ENCODE measurements at places on chromosomes 6 and 20.

GRCh38 chr6:45959534-45960145, 56.0 kb downstream of the CLIC5 start:
- H3K27ac ChIP-seq: no peak overlapping the region
- no peak for DNase-seq
- H3K36me3 ChIP-seq: no peaks in the 10 kb centered on the region
- peaks cover 4% of the 10 kb centered on the region for H3K27me3 ChIP-seq

GRCh38 chr20:7971536-7972280, 31.4 kb upstream of the HAO1 start:
- H3K27me3 ChIP-seq: peaks cover 4% of the 10 kb centered on the region
- H3K27ac ChIP-seq: no peak overlapping the region
- H3K4me1 ChIP-seq: no peaks in the 10 kb centered on the region
- DNase-seq: no peak
- H3K4me3 ChIP-seq: no peak overlapping the region

- DNase-seq: no peak
- no peak overlapping the region for H3K27ac ChIP-seq
- no peaks in the 10 kb centered on the region for H3K36me3 ChIP-seq
- no peaks in the 10 kb centered on the region for H3K4me1 ChIP-seq
- peaks cover 5% of the 10 kb centered on the region for H3K27me3 ChIP-seq
Measured at GRCh38 chr6:109991201-109992101, 13.3 kb downstream of the GPR6 start.

DNA sequence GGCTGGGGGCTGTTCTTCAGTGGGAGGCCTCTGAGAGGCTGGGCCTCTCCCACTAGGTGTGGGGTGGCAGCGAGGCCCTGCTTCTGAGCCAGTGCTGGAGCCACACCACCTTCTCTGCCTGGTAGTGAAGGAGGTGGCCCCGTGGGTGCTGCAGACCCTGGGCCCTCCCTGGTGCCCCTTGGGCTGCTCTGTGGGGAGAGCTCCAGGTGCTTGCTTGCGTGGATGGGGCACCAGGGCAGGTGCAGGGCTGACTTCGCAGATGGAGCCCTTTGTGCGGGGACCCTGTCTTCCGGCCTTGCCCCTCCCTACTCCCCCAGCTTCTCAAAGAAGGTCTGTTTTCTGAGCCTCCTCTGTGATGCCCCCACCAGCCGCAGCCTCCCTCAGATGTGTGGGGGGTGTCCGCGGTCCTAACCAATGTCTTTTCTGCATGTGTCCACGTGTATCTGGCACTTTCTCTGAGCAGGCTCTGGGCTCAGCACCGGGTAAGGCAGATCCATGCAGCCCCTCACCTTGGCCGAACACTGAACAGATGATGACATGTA, 17.2 kb upstream of the MYT1 start:
- H3K4me1 ChIP-seq: no peaks in the 10 kb centered on the region
- H3K4me3 ChIP-seq: no peak overlapping the region
- H3K27me3 ChIP-seq: no peaks in the 10 kb centered on the region
- H3K27ac ChIP-seq: no peak overlapping the region

DNA sequence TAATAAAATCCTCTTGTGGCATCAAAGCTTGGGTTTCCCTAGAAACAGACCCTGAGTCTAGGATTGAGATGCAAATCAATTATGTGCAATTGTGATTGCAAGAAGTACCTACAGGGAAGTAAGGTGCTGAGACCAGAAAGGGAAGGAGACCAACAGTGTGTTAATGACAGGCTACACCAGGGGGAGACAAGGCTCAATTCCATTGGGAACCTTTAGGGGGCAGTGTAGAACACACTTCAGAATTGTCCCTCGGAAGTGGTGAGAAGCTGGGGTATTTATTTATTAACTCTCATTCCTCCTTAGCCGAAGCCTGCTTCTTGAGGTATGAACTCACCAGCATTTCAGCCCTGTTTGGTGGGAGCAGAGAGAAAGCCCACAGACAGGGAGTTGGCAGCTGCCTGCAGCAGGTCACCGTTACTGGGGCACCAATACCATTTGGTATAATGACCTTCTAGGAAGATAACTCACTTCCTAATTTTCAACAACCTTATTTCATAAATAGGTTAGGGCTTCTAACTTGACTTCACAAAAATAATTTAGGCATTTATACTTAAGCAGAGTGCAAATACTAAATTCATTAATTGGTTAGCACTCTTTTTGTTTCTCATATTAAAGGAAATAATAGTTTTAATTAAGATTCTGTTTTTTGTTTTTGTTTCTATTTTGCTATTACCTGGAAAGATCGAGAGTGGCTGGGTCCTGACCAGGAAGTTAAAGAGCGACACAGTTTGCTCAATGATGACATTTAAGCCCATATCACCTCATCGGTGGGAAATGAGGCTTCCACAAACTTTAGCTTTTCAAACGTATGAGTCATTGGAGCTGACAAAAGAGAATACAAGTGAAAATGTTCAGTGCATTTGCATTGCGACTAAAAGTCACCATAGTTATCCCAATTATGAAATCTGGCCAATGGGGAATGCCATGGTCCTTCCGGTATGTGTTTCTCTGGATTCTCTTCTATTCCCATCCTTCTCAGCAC, 94.8 kb downstream of the BTBD3 start:
- no peaks in the 10 kb centered on the region for H3K4me1 ChIP-seq
- no peak overlapping the region for H3K27ac ChIP-seq
- no peaks in the 10 kb centered on the region for H3K27me3 ChIP-seq
- H3K4me3 ChIP-seq: no peak overlapping the region
- DNase-seq: peak; percentile 22

GRCh38 chr6:1387876-1388629, 1.3 kb upstream of the FOXF2 start:
- peaks cover 30% of the 10 kb centered on the region for H3K4me1 ChIP-seq
- no peak for DNase-seq
- H3K36me3 ChIP-seq: peaks cover 7% of the 10 kb centered on the region
- H3K4me3 ChIP-seq: peak overlapping the region; percentile 10

DNA sequence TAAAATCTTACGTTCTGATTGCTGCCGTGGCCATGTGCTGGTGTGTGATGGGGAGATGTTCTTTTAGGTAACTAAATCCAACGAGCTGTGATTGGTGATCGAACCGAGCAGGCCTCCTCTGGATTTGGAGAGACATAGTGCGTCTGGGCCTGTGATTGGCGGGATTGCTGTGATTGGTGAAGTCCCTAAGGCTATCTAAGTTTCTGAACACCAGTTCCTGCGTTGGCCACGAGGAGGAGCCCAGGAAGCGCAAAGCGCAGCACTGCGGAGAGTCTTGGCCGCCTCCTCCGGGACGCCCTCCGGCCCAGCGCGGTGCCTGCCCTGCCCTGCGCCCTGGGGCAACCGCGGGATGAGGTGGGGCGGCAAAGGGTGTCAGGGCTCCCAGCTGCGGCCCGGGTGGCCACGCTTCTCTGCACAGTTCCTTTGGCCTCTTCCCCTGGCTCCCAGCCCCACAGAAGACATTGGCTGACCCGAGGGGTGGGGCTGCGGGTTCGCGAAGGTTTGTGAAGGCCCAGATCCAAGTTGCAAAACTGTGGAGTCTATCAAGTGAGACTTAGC, 33.0 kb downstream of the HNF4A start:
- DNase-seq: peak; percentile 83
- peaks cover 25% of the 10 kb centered on the region for H3K27me3 ChIP-seq
- no peaks in the 10 kb centered on the region for H3K36me3 ChIP-seq
- H3K27ac ChIP-seq: no peak overlapping the region
- H3K4me1 ChIP-seq: peaks cover 8% of the 10 kb centered on the region

- peaks cover 6% of the 10 kb centered on the region for H3K27me3 ChIP-seq
- peak overlapping the region; percentile 86 for H3K4me3 ChIP-seq
- peaks cover 11% of the 10 kb centered on the region for H3K36me3 ChIP-seq
- H3K4me1 ChIP-seq: peaks cover 40% of the 10 kb centered on the region
Measured at GRCh38 chr6:29926413-29927274, 15.7 kb upstream of the HLA-A start.

DNA sequence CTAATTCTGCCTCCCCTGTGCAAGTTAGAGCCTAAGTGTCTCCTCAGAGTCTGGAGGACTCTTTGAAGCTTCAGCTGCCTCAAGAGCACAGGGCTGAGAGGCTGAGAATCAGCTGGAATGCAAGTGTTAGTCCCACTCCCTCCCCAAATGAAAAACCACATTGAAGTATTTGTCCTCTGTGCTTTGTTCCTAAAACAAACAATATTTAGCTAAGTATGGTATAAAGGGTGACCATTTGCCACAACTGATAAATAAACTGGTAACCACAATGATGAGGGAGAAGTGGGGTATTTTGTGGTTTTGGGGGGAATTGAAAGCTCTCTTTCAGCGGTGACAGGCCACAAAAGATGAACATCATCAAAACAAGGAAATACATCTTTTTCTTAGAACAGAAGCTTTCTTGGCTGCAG, 91.7 kb upstream of the HDDC2 start:
- no peak overlapping the region for H3K4me3 ChIP-seq
- H3K27me3 ChIP-seq: peaks cover 13% of the 10 kb centered on the region
- H3K36me3 ChIP-seq: no peaks in the 10 kb centered on the region

- H3K4me1 ChIP-seq: peaks cover 29% of the 10 kb centered on the region
- H3K27ac ChIP-seq: no peak overlapping the region
- no peak for DNase-seq
Measured at GRCh38 chr6:34230653-34231371, 5.9 kb upstream of the HMGA1 start.

DNA sequence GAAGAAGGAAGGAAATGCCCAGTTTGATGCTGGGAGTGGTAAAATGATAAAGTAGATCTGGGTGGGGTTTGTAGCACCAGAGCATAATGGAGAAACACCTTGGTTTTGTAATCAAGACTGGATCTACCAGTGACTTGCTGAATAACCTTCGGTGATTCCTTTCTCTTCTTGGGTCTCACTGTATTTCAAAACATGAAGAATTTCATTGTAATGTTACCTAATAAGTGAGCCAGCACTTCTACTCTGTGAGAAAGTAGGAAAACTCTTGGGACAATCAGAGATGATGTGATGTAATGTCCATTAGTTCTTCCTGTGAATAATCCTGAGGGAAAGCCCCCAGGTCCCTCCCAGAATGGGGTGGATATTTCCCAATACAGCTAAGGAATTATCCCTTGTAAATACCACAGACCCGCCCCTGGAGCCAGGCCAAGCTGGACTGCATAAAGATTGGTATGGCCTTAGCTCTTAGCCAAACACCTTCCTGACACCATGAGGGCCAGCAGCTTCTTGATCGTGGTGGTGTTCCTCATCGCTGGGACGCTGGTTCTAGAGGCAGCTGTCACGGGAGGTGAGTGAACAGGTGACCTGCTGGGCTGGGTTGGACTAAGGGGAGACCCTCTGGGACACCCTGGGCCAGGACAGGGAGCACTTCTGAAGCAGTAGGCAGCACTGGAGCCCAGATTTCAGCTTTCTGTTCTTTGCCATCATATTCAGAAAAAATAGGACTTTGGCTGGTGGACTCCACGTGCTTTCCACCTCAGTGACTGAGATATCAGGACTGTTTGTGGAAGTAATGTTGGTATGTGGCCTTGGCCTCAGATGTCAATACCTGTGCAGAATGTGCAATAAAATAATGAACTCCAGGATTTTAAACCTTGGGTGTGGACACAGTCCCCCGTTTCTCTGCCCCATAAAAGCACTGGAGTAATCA, at the start of gene PI3:
Gene PI3, plus strand, starts transcription at position 469 of the 931 bp plus-strand sequence. Its CDS starts 21 bp downstream, at position 490.
- H3K4me3 ChIP-seq: no peak within 1 kb of the TSS
- no peak within 1 kb of the TSS for H3K27ac ChIP-seq
- H3K27me3 ChIP-seq: peaks cover 30% of the 10 kb centered on the region
- H3K36me3 ChIP-seq: no peaks in the 10 kb centered on the region

GRCh38 chr6:9089724-9090123, 654.4 kb upstream of the SLC35B3 start:
- H3K4me3 ChIP-seq: no peak overlapping the region
- H3K27ac ChIP-seq: no peak overlapping the region
- no peak for DNase-seq
- H3K36me3 ChIP-seq: no peaks in the 10 kb centered on the region
- no peaks in the 10 kb centered on the region for H3K27me3 ChIP-seq
- H3K4me1 ChIP-seq: peaks cover 9% of the 10 kb centered on the region

- H3K4me3 ChIP-seq: no peak overlapping the region
- DNase-seq: no peak
- H3K27ac ChIP-seq: no peak overlapping the region
- no peaks in the 10 kb centered on the region for H3K36me3 ChIP-seq
- H3K27me3 ChIP-seq: no peaks in the 10 kb centered on the region
Measured at GRCh38 chr6:65671922-65672321, 35.1 kb downstream of the EYS start.

DNA sequence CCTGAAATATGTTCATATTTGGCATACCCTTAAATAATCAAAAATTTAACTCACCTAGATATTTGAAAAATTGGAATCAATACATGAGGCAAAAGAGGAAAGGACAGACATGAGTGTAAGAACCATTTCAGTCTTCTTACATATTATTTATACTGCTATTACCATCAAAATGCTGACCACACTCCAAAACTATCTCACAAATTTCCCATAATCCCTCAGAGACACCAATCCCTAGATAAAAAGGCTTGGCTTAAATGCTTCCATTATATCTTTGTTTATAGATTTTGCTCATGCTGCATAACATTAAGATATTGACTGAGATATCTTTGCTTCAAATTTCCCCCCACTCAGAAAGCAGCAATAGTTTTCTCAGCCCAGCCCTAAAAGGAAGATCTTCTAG, 11.7 kb upstream of the NT5DC1 start:
- no peak overlapping the region for H3K27ac ChIP-seq
- no peak for DNase-seq
- no peak overlapping the region for H3K4me3 ChIP-seq
- no peaks in the 10 kb centered on the region for H3K36me3 ChIP-seq
- H3K4me1 ChIP-seq: peaks cover 6% of the 10 kb centered on the region
- no peaks in the 10 kb centered on the region for H3K27me3 ChIP-seq

DNA sequence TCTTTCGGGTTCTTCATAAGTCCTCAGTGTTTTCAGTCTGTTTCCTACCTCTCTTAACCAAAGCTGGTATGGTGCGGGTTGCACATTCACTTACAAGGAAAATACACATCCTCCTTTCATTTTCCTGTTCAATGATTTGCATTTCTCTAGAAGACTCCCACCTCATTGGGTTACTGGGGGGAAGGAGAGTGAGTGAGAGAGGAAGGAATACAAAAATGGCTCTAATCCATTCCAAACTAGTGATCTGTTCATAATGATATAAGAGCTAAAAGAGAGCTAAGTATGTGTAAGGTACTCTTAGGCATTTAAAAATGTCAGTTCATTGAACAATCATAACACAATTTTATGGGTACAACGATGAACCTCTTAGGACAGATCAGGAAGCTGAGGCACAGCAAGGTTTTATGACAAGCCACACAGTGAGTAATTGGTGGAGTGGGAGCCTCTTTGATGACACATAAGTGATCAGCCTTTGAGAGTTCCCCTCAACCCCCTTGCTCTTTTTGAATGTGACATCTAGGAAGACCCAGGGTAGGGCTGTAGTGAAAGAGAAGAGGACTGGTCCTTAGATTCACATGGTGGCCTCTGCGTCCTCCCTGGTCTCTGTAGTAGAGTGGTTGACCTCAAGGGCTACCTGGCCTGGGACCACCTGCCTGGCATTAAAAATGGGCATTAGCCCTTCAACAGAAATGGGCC, 328.4 kb upstream of the SOX4 start:
- H3K27me3 ChIP-seq: no peaks in the 10 kb centered on the region
- H3K4me3 ChIP-seq: no peak overlapping the region
- H3K27ac ChIP-seq: no peak overlapping the region
- H3K4me1 ChIP-seq: no peaks in the 10 kb centered on the region

GRCh38 chr6:44035621-44036020, 91.6 kb downstream of the MRPL14 start:
- peaks cover 20% of the 10 kb centered on the region for H3K27me3 ChIP-seq
- no peak overlapping the region for H3K27ac ChIP-seq
- H3K36me3 ChIP-seq: no peaks in the 10 kb centered on the region
- no peak overlapping the region for H3K4me3 ChIP-seq
- H3K4me1 ChIP-seq: no peaks in the 10 kb centered on the region
- no peak for DNase-seq
